ENCODE measurements at places on chromosomes 2 and 18. TPM values are rescaled to one million over a fixed set of nuclear protein-coding genes. Genes with fewer than 3 reads are reported as not detected.

GRCh38 chr2:15205562-15205961, 355.6 kb downstream of the NBAS start:
- H3K27me3 ChIP-seq: no peaks in the 10 kb centered on the region
- no peak overlapping the region for H3K4me3 ChIP-seq
- peaks cover 17% of the 10 kb centered on the region for H3K36me3 ChIP-seq
- DNase-seq: no peak
- no peaks in the 10 kb centered on the region for H3K4me1 ChIP-seq

The IL36A gene
- not detected for total RNA-seq

DNA sequence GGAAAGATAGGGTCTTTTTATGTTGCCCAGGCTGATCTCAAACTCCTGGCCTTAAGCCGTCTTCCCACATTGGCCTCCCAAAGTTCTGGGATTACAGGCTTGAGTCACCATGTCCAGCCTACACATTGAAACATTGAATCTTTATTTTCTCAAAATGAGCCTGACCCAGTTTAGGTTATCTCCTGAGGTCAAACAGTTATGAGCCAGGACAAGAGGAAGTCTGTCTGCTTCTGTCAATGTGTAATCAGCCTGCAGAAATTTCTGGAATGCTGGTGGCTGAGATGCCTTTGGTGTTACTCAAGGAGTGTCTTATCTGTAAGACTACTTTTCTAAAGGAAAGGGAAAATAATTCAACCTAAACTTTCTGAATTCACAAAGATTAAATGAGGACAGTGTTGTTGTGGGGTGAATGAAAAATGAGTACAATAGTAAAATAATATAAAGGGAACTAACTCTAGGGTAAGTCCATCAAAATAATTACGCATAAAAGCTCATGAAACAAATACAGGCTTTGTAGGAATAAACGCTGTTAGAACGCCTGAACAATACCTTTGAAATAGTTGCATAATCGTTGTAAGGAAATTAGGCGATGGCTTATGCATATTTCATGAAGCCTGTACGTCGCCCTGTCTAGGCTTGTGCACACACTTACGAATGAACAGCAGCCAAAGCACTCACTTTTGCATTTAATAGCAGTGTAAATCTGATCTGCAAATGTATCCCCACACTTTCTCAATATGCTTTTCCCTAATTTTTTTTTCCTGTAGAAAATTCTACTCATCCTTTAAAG, 260.8 kb downstream of the RDH14 start:
- H3K27me3 ChIP-seq: no peaks in the 10 kb centered on the region
- no peak overlapping the region for H3K27ac ChIP-seq
- H3K4me1 ChIP-seq: no peaks in the 10 kb centered on the region
- H3K4me3 ChIP-seq: no peak overlapping the region
- no peaks in the 10 kb centered on the region for H3K36me3 ChIP-seq

The CDH19 gene
- total RNA-seq: 11.3 TPM

GRCh38 chr2:66414896-66415295, 20.0 kb upstream of the MEIS1 start:
- no peak overlapping the region for H3K4me3 ChIP-seq
- no peak overlapping the region for H3K27ac ChIP-seq
- no peaks in the 10 kb centered on the region for H3K36me3 ChIP-seq
- H3K4me1 ChIP-seq: no peaks in the 10 kb centered on the region
- no peak for DNase-seq

DNA sequence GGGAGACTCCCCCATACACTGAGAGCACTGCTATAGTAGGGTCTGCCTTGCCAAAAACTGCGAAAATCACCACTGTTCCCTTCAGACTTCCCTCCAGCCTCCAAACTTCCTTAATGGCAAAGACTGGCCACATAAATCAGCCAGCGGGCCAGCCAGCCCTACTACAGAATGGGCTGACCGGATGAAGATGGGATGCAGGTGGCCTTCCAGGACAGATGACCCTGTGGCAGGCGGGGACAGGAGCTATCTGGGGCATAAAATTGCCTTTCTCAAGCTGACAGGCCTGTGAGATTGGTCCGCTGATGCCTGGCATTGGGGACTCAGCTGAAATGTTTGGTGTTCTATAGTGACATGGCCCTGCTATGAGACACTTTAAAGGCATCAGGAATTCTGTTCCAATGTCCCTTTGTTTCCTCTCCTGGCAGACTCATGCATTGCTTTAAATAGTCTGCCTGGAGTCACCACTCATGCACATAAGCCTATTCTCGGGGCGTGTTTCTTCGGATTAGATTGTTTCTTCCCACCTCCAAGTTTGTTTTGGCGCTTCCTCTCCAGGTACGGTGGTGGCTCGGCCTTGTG, 135.9 kb downstream of the ALPK2 start:
- no peak overlapping the region for H3K4me3 ChIP-seq
- peaks cover 19% of the 10 kb centered on the region for H3K4me1 ChIP-seq
- H3K27ac ChIP-seq: no peak overlapping the region
- DNase-seq: no peak

DNA sequence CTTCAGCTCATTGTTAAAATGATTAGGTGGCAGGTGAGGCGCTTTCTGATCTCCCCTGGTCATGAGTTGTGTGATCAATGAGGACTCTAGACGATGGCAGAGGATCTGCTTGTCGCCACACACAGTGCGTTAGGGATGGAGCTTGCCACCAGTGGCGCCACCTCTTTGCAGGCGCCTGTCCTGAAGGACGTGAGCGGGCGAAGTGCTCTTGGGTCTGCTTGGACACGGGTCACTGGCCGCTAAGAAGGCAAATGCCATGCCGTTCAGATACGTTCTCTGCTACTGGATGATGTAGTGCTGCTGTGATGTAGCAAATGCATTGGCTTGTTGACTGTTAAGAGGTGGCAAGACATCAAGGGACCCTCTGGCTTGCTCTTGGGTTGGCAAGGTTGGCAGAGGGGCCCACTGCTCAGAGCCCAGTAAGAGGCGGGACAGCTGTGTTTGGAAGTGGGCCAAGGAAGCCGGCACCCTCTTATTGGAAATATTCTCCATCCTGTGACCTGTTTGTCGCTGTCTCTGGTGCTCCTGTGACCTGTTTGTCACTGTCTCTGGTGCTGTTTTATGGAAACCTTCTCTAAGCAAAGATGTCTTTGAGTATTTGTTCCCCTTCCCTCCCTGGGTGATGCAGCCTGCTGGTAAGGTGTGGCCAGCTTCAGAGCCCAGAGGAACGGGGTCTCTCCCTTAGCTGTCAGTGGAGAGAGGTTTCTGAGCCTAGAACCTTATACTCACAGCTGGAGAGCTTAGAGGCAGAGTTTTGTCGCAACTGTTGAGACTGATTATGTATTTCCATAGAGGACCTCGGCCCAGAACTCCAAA, 14.6 kb downstream of the LDLRAD4 start:
- H3K27ac ChIP-seq: no peak overlapping the region
- no peak for DNase-seq
- H3K4me1 ChIP-seq: no peaks in the 10 kb centered on the region
- no peak overlapping the region for H3K4me3 ChIP-seq

DNA sequence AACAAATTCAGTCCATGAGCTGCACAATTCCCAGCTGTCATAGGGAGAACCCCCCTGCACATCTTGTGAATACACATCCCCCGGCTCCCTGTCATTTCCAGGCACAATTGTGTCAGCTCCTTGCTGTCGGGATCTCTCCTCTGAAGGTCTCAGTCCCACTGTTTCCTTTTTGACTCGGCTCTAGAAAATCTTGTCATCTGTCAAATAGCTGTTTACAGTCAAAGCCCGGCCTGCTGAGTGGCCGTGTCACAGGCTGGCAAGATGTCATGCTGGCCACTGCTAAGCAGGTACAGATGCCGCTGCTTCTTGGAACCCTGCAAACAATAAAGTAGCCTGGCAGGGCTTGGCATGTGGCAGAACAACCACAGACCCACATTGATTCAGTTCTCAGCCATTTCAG, 61.7 kb downstream of the LYPD1 start:
- H3K4me3 ChIP-seq: no peak overlapping the region
- no peaks in the 10 kb centered on the region for H3K36me3 ChIP-seq
- no peaks in the 10 kb centered on the region for H3K27me3 ChIP-seq

DNA sequence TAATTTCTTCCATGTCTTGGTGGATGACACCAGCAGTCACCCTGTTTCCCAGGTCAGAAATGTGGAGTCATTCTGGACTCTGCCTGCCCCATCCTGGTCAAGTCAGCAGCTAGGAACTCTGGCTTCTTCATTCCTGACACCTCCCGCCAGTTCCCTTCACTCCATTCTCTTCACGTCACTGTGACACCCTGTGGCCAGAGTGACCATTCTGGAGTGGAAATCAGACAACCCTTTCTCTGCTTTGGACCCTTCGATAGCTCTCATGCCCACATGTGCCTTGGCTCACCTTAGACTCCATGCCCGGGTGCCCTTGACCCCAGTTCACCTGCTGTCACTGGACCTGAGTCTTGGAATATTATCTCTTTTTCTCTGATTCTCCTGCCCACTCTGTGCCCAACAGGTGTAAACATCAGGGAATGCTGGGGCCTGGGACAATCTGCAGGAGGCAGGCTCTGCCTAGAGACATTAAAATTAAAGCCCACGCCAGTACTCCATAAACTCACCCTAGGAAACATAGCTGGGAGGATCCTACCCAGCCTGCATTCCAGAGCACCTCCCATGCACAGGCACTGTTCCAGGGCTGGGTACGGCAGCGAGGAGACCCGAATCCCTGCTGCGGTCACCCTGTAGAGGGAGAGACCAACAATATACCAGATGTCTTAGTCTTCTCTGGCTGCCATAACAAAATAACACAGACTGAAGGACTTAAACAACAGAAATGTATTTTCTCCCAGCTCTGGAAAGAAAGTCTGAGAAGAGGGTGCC, 41.1 kb upstream of the FAHD2A start:
- no peaks in the 10 kb centered on the region for H3K4me1 ChIP-seq
- DNase-seq: no peak
- no peaks in the 10 kb centered on the region for H3K27me3 ChIP-seq
- H3K4me3 ChIP-seq: no peak overlapping the region
